ENCODE measurements at places on chromosomes 1 and 21. TPM values are rescaled to one million over a fixed set of nuclear protein-coding genes. Genes with fewer than 3 reads are reported as not detected.
A peak's percentile ranks its signal among the peaks of the same experiment; 100 is the strongest.

The MAP3K6 gene
- total RNA-seq = 7.1 TPM

The THEM5 gene
- not detected for total RNA-seq

The HMCN1 gene
- 8.6 TPM for total RNA-seq

The CFHR5 gene
- total RNA-seq = 73.2 TPM

The SPRR5 gene
- not detected for total RNA-seq

The OR6N1 gene
- total RNA-seq = not detected

The PLA2G4A gene
- 0.63 TPM for total RNA-seq

The MFAP2 gene
- total RNA-seq = 0.45 TPM

The ADARB1 gene
- total RNA-seq = 9.8 TPM

The MNDA gene
- 0.53 TPM for total RNA-seq

The LMX1A gene
- total RNA-seq = not detected

The PEX11B gene
- total RNA-seq = 16.1 TPM

DNA sequence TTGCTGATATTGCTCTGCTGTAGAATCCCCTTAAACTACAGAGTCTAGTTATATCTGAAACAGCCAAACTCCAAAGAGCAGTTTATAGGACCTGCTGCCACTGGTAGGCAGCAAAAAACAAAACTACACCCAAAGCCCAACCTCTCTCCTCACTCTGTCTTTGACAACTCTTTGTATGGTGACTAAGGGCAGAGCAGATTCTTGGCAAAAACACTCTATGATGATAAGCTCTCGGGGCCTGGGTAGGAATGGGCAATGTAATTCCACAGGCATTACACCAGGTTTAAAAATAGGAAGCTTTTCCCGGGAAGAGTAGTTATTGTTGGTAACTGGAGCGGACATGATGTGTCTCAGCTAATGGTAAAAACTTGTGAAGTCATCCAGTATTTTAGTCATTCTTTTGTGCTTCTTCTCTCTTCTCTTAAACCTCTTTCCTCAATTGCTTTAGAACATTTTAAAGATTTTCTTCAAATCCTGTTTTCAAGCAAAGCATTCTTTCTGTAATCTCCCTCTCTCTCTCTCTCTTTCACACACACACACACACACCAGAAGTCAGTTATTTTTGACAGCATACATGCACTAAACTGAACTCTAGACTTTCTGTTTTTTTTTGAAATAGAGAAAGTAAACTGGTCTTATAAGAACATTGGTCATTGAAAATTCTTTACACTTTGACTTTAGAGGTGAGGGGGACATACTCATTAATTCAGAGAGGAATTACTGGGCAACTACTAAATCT is 193.5 kb downstream of the PAPPA2 start:
- no peak for DNase-seq

- peak; percentile 66 for DNase-seq
These were observed 569 bp downstream of the ATF3 start for GRCh38 chr1:212608959-212609700.

DNA sequence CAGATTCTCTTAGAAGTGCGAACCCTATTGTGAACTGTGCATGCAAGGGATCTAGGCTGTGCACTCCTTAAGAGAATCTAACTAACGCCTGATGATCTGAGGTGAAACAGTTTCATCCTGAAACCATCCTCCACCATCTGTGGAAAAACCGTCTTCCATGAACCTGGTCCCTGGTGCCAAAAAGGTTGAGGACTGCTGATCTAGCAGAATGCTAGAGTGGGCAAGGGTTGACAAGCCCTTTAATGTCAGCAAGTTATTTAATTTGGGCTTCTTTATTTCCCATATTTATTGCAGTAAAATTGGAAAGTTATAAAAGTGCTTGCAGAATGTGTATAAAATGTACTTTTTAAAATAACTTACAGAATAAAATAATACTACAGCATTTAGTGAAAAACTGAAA is 26.4 kb downstream of the ALG14 start:
- DNase-seq = no peak

GRCh38 chr1:206716159-206716869 is 31.6 kb downstream of the MAPKAPK2 start:
- no peak for DNase-seq

DNA sequence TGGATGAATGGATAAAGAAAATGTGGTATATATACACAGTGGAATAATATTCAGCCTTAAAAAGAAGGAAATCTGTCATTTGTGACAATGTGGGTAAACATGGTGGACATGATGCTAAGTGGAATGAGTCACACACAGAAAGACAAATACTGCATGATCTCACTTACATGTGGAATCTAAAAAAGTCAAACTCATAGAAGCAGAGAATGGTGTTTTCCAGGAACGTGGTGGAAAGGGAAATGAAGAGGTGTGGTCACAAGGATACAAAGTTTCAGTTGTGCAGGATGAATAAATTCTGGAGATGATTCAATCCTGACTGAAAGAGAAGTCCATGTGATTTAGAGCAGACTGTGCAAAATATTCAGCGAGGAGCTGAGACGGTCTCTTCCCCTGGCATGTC is 56.6 kb downstream of the RYR2 start:
- no peak for DNase-seq

DNA sequence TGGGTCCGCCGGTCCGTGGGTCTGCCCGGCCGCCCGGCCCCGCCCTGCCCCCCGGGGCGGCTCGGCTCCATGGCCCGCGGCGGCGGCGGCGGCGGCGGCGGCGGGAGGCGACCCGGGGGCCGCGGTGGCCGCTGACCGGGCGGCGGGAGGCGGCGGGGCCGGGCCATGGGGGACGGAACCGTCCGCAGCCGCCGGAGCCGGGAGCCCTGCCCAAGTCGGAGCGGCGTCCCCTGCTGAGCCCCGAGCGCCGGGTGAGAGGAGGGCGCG is 184 bp downstream of the B4GALT2 start:
- DNase-seq = no peak

- no peak for DNase-seq
These were observed 17.0 kb downstream of the PADI2 start for GRCh38 chr1:17102232-17102631.

DNA sequence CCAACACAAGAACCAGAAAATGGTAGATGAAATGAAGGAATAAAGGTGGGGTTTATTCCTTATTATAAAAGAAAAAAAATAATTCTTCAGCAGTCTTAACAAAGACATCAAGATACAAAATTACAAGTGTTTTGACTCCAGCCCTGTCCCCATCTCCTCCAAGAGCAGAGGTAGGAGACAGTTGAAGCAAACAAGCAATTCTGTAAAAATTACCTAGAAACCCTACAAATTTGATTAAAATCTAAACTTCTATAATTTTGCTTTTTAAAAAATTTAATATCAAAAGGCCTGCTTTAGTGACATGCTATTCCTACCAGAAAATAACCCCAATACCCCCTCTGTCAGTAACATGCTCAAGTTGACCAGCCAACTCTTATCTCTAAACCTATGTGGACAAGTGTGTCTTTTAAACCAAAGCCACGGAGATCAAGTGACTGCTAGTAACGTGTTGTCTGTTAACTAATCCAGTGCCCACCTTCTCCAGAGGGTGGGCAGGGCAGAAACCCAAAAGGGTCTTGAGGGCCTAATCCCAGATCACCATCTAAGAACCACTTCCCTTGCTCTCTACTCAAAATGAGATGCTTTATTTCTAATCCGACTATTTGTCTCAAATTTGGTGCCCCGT is 8.4 kb downstream of the GLUL start:
- DNase-seq = no peak

GRCh38 chr1:222263791-222264190 is 284.1 kb downstream of the HHIPL2 start:
- no peak for DNase-seq

DNA sequence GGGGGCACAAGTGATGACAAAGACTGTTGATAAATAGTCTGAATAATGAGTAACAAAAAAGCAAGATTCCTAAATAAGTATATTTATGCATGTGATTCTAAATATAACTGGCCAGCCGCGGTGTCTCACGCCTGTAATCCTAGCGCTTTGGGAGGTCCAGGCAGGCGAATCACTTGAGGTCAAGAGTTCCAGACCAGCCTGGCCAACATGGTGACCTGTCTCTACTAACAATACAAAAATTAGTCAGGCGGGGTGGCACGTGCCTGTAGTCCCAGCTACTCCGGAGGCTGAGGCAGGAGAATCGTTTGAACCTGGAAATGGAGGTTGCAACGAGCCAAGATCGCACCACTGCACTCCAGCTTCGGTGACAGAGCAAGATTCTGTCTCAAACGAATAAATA is 161.5 kb downstream of the TOMM20 start:
- peak; percentile 26 for DNase-seq

- no peak for DNase-seq
These were observed 5.8 kb upstream of the CD46 start for GRCh38 chr1:207745839-207746767.

DNA sequence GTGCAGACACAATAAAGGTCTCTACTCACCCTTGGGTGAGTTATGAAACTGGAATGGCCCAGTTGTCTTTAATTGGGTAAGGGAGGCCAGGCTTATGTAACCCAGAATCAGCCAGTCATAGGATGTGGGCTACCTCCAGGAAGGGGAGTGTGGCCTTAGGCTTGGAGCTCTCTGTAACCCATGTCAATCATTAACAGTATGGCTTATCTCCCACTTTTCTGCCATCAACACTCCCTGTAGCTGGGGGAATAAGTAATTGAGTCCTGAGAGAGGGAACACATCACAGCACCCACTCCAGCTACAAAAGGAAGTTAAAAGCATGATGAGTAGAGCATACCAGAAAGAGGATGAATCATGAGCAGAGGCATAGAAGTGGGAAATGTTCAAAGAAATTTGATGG is 327.0 kb upstream of the DUSP10 start:
- DNase-seq = no peak

GRCh38 chr1:81758181-81758580 is 42.6 kb upstream of the ADGRL2 start:
- DNase-seq = no peak

DNA sequence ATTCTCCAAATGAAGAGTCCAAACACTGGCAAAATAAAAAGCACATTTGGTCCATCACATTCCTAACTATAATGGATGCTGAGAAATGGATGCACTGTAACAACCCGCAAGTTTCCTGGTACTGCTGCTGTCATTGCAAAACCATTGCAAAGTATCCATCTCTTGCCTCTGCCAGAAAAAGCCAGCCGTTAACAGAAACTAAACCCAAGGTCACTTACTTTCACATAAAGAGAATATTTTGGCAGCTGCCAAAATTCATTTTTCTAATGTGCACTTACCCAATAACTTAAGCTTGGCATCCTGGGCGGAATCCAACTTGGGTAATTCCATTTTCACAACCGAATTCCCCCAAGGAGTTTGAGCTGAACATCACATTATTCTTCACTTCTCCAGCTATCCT is 77.0 kb upstream of the LRRC8D start:
- no peak for DNase-seq

GRCh38 chr1:221832617-221833016 is 90.7 kb upstream of the DUSP10 start:
- DNase-seq = no peak
